ENCODE measurements at places on chromosomes 2 and 18.

DNA sequence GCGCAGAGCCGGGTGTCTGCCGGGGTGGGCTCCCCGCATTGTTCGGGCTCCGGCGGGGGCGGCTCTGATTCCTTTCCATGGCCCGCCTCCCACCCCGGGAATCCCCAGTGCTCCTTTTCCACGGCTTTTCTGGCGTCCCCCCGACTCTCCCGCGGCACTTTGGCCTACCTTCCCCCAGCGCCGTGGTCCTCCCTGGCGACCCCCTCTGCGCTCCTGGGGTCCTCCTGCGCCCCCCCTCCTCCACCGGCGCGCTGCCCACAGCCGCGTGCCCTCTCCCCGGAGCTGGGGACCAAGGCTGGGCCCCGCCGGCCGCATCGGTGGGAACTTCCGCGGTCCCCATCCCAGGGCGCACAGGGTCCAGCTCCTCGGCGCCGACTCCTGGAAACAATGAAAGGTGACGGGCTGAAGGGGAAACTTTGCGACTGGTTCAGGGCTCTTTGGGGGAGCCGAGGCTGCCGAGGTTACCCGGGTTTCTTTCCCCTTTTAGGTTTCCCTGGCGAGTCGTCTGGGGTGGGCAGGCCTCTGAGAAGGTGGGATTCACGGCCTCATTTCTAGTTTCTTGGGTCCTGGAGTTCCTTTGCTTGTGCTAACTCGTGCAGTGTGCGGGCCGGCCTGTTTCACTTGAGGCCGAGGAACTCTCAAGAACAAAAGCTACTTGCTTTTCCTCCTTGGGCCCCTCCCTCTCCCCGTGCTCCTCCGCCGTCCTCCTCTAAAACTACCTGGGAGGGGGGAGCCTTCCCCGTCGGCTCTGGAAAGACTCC, 2.2 kb downstream of the TGIF1 start:
- DNase-seq, result no peak

- peak; percentile 5 for DNase-seq
These were observed 807 bp downstream of the PELI1 start for GRCh38 chr2:64143169-64144056.

DNA sequence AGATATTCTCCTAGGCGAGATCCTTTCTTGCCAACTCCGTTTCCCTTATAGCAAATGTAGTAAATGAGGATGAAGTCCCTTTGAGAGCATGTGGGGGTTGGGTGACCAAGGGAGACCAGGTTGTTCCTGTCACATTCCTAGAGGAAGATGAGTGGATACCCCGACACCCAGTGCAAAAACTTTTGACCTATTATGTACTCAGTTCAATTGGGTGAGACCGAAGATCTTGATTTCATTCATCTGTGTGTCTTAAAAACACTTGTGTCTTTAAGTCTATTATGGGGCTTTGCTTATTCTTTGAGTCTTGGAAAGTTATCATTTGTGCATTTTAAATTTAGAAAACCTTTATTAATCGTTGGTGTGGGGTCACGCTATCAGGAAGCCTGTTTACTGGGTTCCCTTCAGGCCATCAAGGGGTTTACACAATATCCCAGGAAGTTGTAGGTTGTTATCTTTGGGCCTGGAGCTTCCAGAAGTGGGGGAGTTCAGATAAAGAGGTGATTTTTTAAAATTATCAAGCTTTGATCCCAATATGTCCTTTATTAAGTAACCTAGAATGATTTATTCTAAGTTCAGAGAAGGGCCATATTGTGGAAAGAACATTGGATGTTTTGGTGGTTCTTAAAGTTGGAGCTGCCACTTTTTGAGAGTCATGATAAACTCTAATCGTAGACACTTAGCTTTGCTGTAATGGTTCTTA, 2.8 kb downstream of the RHOB start:
- no peak for DNase-seq

- DNase-seq, result no peak
These were observed 65.8 kb downstream of the KCTD1 start for GRCh38 chr18:26482569-26482968.

DNA sequence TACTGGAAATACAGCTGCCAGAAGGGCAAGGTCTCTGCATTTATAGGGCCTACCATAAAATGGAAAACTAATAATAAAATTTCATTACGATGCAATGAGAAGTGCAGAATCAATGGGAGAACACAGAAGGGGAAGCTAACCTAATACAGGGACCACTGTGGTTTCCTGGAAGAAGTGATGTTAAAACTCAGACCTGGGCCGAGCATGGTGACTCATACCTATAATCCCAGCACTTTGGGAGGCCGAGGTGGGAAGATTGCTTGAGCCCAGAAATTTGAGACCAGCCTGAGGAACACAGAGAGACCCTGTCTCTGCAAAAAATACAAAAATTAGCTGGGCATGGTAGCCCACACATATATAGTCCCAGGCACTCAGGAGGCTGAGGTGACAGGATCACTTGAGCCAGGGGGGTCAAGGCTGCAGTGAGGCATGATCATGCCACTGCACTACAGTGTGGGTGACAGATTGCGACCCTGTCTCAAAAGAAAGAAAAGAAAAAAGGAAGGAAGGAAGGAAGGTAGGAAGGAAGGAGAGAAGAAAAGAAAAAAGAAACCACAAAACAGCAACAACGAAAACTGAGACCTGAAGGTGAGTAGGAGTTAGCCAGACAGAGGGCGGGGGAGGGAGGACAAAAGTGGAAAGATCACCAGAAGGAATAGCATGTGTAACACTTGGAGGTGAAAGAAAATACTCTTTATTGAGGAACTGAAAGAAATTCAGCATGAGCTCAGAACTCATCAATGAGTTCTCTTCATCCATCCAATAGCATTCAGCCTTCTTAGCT, 58.3 kb upstream of the DTNA start:
- no peak for DNase-seq

GRCh38 chr2:235597081-235597615, 103.3 kb downstream of the AGAP1 start:
- no peak for DNase-seq

- DNase-seq, result no peak
These were observed 735.6 kb downstream of the TSN start for GRCh38 chr2:122491011-122491410.

DNA sequence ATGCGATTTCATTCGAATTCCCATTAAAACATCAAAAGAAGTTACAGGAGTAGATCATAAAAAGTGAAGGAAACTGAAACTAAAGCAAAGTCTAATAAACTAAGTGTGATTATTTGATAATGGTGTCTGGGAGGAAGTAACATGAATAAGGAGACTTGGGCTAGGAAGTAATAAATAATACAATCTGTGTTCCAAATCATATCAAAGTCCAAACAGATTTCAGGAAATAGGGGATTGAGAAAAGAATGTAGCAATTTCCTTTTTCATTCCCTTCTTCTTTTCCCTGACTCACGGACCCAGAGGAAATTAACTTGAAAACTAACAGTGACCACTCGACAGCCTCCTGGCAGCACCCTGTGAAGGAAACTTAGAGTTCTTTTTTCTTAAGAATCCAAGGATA, 758.4 kb upstream of the GCFC2 start:
- no peak for DNase-seq

DNA sequence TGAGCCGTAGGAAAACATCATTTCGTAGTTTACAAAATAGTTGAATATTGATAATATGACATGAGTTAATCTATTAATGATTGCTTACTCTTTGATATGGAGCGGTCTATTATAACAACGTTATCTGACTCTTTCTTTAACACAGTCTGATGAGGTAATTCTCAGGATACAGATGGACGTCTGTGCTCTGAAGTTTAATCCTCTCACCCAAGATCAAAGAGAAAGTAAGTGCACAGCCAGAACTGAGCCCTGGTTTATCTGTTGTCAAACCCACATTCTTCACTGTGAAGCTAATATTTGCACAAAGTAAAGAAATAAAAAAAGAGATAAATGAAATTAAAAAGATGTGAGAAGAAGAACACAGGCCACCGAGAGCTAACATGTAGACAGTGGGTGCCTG, 190.9 kb upstream of the COPS8 start:
- no peak for DNase-seq

DNA sequence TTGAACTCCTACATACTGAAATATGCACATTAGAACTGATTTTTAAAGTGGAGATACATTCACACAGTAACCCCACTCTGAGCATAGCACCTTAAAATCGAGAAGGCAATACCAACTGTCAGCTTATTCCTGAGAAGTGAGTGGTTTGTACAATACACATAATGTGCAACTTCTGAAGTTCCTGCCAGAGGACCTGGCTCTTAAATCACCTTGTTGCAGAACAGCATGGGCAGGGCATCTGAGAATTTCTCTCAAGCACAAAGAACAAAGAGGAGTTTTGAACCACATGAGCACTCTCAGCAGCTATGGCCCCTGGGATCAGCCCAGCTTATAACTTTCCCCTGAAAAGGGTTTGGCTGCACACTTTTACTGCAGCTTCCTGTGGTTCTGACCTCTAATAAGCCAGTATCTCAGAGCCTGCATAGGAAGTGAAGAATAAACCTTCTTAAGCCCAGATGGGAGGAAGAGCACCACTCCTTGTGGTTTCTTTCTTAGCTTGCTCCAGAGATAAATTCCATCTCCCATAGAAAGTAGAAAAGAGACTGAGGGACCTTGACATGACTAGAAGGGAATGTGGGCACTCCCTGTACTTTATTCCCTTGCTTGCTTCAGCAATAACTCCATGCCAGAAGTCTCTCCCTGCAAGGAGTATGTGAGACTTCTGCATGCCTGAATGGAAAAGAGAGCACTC, 862.3 kb downstream of the SUCLG1 start:
- no peak for DNase-seq

DNA sequence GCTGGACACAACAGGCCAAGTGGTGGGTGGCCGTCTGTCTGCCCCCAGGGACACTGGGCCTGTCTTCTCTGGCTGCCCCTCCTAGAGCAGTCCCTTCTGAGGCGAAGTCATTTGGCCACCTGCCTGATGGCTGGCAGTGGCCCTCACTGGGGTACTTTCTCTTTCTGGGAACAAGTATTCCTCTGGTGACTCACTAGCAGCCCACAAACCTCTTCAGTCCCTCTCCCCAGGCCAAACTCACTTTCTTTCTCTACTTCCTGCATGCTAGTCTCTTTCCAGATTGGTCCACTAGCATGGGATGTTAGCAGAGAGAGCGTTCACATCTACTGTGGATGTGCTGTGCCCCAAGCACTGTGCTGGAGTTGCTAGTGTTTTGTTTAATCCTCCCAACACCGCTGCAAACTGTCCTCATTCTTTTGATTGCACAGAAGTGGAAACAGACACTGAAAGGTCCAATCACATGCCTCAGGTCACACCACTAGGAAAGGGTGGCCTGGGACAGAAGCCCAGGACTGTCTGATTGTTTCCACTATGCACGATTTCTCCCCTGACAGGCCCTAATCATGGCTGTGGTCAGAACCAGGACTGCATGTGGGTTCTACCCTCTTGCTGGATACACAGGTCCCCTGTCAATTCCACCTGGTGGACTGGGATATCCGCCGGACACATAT, 5.2 kb downstream of the DYSF start:
- DNase-seq, result no peak

DNA sequence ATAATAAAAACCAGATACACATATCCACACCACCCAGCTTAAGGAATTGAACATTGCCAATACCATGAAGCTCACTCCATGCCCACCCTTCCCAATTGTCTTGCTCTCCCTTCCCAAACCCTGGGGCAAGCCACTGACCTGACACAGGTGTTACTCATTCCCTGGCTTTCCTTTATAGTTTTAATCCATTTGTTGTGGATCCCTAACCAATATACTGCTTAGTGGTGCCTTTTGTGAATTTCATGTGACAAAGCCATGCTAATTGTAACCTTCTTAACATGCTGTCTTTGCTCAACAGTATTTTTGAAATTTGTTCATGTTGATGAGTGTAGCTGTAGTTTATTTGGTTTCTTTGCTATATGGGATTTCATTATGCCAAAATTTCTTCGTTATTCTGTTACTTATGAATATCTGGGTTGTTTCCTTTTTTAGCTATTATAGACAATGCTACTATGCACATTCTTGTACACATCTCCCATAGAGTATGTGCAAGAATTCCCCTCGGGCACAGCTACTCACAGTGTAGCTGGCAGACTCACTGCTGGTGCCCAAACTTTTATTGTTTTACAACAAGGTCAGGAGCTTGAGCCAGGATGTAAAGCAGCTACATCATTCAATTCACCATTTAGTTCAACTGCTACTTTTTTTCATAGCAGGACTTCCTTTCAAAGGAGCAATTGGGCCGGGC, 90.8 kb upstream of the ATL2 start:
- DNase-seq, result no peak

DNA sequence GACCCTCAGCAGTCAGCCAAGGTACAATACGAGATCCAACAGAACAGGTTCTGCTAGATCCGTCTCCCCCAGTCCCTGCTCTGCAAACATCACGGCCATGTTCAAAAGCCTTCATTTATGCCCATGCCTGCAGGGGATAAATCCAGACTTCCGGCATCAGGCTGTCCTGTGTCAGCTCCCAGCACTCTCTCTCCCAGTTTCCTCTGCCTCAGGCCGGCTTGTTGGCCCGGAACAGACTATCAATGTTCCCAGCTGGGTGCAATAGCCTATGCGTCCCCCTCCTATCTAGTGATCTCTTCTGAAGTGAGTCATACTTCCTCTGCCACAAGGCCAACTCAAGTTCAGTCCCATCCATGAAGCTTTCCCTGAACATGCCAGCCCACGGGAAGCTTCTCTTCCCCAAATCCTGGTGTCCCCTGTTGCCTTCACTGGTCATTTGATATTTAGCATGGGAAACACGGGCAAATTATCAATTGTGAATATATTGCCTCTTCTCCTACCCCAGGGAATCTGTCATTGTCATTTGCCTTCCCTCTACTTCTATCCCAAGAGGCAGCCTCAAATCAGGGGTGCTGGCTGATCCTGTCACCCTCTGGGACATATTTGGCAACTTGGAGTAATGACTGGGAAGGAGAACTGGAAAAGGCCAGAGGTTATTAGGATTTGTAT, 51.1 kb downstream of the CAPN13 start:
- no peak for DNase-seq

GRCh38 chr2:241126771-241127202, 22.5 kb downstream of the PASK start:
- no peak for DNase-seq

DNA sequence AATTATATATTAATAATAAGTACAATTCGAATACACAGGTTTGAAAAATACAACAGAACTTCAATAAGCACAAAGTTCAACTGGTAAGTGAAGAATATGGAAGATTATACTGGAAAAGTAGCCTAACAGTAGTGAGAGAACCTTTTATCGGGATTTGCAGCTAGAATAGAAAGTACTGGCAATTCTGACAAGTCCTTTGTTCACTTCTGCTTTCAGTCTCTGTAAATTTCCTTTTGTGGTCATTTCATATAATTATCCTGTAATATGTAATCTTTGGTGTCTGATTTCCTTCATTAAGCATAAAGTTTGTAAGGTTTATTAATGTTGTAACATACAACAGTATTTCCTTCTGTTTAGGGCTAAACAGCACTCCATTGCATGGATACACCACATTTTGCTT, 67.2 kb downstream of the CUL3 start:
- DNase-seq, result no peak

Data from stimulated activated CD4-positive, alpha-beta T cell treated with anti-CD3 and anti-CD28 coated beads, Interleukin-15, amount 100 ng/mL, for 1 hour (primary cell).